ENCODE measurements at places on chromosomes 2 and 18.

DNA sequence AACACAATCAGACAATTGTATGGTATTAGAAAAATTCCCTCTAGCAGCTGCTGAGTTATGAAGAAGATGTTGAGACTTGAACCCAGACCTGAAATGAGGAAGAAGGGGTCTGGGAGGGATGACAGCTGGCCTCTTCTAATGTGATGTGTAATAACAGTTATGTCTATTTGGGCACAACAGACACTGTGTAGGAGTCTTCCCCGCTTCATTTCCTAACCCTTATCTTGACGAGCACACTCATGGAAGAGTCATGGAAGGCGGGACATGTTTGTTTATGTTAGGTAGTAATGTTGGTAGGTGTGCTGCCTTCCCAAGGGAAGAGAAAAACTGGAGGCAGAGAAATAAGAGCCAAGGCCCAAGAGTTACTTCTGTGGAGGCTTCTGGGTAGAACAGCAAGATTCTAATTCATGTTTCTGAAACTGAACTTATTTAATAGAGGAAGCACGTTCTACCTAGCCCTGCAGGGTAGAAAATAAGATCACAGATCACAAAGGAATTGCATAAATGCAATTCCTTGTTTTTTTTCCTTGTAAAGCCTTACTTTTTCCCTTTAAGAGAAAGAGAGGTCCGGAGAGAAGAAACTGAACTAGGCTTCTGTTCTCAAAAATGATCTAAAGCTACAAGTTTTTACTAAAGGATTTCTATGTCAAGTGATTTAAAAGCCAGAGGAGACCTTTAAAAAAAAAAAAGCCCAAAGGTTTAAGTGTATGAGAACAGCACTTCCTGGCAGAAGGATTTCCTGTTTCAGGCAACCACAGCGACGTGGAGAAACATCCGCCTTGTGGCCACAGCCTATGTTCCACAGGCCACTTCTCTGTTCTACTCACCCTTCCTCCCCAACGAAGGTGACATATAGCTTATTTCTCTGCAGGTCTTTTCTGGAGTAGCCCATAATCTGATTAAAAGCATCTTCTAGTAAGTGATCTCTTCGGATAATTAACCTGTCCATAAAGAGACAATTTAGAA, 68.5 kb upstream of the STK17B start:
- DNase-seq, result no peak

GRCh38 chr2:3641841-3642421, 16.1 kb upstream of the ALLC start:
- DNase-seq, result no peak

- no peak for DNase-seq
These were observed 119.7 kb upstream of the RMP24 start for GRCh38 chr18:35852786-35853185.

- DNase-seq, result no peak
These were observed 45.6 kb upstream of the RNU4ATAC start for GRCh38 chr2:121485039-121485438.

DNA sequence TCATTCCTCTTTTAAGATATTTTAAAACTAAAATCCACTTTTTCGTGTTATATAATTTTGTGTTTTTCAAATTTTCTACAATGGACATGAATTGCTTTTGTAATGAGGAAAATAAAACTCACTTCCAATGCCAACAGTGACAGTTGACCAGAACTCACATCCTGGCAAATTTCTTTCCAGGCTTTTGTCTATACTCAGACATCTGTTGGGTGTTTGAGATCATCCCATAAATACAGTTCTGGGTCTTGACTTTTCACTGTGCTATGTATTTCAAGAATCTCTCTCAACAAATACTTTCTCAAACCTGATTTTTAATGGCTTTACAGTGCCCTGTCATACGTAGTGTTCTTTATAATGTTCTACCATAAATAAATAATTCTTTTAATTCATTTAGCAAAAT, 57.6 kb downstream of the RPL37A start:
- no peak for DNase-seq

GRCh38 chr2:156728328-156728727, 292.1 kb downstream of the GPD2 start:
- DNase-seq, result no peak

DNA sequence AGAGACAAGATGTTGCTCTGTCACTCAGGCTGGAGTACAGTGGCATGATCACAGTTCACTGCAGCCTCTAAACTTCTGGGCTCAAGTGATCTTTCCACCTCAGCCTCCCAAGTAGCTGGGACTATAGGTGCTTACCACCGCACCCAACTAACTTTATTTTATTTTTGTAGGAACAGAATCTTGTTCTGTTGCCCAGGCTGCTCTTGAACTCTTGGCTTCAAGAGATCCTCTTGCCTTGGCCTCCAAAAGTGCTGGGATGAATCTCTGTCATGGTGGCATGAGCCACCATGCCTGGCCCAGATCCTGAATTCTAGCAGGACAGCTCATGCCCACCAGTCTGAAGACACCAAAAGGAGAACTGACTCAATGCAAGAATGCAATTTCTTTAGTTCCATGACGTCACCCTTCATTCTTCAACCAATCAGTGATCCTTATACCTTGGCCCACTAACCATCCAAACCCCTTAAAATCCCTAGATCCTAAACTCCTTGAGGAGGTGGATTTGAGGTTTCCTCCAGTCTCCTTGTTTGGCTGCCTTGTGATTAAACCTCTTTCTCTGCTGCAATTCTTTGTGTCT, 25.6 kb upstream of the CXXC1 start:
- no peak for DNase-seq

GRCh38 chr2:27184115-27184514, 27.7 kb upstream of the ATRAID start:
- DNase-seq, result no peak

GRCh38 chr2:1310202-1310601, 103.1 kb upstream of the TPO start:
- no peak for DNase-seq

DNA sequence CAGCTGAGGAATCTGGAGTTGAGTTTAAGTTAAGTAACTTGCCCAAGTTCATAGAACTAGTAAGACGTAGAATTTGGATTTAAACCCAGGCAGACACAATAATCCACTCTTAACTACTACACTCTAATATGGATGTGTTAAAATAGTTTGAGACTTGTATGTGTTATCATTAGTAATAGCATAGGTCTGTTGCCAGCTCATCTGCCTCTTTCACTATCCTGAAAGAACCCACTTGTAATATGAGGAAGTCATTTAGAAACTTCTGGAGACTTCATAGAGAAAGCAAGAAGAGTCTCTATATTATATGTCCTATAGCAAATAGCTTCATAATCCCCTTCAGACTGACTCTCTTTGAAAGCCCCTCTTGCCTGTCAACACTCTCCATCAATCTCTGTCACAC, 43.0 kb upstream of the ACADL start:
- DNase-seq, result no peak

- DNase-seq, result no peak
These were observed 3.8 kb downstream of the NEU2 start for GRCh38 chr2:233036162-233036838.

DNA sequence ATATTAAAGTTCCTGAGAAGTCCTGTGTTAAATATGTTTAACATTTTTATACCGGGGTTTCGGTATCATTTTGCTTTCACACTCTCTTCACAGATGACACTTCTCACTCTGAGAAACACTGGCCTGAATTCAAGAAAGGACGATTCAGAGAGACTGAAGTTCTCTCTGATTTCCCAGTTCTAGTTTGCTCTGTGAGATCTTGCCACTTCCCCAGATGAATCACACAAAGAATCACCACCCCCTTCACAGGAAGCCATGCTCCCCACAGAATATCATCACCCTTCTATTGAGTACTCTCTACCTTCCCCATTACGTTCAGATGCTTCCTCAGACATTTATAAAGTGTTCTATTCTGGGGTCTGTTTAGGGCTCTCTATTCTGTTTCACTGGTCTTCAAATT, 16.1 kb upstream of the CD207 start:
- no peak for DNase-seq

DNA sequence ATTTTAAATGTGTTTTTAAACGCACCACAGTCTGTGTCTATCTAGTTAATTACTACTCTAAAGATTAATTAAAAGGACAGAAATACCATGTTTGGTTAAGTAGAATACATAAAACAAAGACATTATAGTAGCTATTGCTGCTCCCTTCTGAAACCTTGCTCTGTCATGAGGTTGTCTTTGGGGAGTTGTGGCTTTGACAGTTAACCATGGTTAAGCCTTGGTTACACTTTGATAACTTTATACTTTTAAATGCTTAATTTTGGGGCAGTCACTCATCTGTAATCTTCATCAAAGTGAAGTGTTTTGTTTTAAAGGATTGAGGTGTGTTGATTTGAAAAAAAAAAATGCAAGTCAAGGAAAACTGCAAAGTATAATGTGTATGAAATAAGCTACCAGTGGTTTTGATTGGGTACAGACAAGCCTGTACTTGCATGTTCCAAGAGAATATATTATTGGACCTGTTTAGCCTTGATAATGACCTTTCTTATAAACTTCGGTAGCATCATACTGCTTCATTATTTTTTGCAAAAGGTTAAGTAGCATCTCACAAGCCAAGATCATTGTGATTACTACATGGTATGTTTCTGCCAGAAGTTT, 29.8 kb upstream of the TBR1 start:
- no peak for DNase-seq

DNA sequence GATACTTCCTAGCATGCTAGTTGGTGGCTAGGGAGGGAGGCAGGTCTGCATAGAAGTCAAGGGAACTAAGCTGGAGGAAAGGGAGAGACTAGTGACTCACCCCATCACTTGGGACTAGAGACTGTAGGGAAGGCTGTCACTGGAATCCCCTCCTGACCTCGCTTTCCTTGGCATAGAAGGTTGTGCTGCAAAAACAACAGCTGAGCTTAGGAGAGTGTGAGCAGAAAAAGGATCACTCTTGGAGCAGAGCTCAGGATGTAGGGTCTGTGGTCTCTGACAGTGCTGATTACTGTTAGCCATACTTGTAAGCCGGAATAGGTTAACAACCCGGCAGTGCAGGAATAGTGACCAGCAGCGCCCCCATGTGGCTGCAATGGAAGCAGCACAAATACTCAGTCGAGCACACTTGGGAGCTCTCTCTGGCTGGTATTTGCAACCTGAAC, 66.9 kb upstream of the SMAD2 start:
- DNase-seq, result no peak

DNA sequence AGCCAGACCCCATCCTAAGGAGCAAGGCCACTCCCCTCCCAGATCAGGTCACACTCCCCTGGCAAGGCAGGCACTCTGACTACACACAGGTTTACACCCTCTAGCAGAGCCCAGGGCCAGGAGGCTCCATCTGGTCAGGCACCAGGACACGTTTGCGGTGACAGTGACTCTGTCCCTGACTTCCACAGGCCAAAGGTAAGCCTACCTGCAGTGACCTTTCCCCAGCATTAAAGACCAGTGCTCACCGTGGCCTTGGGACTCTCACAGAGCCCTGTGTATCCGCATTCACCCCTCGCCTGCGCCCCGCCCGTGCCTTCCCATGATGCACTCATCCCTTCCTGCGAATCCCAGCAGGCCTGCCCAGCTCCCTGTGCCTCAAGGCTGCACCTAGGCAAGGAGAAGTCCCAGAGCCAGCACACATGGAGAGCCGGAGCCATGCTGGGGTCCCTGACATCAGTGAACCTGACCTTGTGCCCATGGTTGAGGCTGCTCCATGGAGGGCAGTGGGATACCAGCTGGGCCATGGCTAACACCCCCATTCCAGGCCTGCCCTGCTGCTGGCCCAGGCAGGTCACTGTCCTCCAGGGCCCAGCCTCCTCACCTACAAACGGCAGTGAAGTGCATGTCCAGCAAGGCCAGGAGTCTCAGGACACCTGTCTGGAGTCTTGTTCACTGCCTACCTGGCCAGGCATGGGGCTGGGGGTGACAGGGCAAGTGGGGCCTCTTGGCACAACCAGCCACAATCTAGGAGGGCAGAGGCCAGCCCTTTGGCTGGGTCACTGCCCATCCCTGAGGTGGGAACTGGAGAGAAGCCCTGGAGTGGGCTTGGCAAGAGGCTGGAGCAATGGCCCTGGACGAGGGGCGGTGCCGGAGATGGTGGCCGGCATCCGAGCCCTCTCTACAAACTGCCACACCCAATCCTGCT, 3.0 kb downstream of the NEURL3 start:
- no peak for DNase-seq

DNA sequence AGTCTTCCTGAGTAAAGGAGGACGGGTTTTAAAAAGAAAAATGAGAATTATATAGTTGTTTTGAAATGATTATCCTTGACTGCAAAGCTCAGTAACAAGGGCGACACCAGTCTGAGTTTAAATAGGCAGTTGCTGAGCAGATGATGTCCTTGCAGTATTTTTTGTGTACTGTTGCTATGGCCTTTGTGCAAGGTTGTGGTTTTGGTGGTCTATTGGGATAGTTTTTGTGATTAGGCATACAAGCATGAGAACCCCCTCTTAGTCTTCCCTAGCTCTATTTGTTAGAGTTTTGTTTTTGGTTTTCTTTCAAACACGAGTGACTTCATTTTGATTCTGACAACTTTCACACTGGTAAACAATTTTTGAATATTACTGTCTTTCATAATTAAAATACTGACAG, 64.1 kb downstream of the TAF4B start:
- no peak for DNase-seq

DNA sequence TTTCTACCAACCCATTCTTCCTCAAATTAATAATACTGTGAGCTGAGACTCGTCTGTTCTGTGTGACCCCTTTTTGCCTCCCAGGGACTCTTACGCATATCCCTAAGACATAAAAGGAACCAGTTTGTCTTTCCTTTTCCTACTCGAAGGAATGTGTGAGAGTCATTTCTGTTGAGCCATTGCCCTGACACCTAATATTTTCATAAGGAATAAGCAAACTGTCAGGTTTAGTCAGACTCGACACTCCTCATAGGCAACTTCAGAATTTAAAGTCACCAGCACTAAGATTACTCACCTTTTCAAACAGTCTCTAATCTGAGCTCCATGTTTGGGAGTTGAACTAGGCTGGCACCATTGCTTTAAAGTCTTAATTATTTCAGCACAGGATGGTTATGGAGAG, 305.5 kb downstream of the IKZF2 start:
- DNase-seq, result no peak

DNA sequence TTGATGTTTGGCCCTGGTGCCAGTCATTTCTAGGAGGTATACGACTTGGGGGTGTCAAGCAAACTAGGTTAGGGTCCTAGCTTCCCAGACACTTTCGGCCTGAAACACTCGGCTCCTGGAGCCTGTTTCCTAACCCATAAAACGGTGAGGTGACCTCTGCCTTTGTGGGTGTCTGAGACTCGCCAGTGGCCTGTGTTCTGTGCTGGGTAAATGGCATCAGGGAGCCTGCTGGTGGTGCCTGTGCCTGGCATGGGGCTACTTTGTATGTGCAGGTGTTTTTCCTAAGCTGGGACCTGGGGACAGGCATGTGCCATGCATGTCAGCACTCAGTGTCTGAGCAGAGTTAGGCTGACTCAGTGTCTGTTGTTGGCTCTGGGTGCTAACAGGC, 139.2 kb downstream of the GLI2 start:
- DNase-seq, result no peak

GRCh38 chr2:171807831-171808393, 86.1 kb downstream of the SLC25A12 start:
- no peak for DNase-seq

GRCh38 chr2:46647041-46647440, 167.7 kb downstream of the TMEM247 start:
- DNase-seq, result no peak

All from NCI-H1436 (cell line).